ENCODE measurements at places on chromosomes 2 and 18.

DNA sequence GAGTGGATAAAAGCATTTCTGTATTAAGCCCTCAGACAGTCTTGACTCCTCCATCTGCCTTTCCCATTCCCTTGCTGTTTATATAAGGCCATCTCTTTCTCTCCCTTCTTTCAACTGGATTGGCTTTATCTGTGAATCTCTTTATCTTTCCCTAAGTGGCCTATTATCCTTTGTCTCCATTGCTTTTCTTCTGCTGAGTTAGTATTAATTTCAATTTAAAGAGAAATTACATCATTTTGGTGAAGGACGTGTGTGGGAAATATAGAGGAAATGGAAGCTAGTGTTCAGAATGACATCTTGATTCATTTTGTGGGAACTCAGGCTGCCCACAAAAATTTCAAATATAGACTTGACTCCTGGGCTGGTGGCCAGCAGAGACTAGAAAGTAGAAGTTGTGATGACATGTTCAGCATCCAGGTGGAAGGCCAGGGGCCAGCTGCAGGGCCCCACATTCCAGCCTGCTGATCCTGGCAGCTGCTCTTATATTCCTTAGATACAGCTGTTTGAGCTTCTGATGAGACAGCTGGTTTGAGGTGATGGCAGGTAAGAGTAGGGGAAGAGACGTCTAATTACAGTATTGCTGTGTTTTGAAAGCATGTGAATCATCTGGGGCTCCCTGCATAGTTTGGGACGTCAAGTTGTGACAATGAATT is 52.3 kb downstream of the DIS3L2 start:
- DNase-seq, result no peak

DNA sequence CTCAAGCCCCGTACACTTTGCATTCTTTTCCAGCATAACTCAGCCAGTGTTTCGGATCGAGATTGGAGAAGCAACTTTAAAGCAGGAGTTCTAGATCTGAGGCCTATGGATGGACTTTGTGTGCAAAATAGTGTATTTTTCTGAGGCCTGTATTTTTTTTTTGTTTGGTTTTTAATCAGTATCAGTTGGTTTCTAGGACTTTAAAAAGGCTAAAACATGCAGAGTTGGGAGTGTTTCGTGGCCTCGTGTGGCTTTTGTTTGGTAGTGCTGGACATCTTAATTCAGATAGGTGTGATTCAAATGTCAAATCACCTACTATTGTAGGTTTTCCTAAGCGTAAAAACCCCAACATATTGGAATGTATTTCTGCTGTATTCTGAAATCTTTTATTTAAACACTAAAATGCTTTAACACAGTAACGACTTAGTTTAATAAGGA is 282 bp upstream of the PUS10 start:
- no peak for DNase-seq

DNA sequence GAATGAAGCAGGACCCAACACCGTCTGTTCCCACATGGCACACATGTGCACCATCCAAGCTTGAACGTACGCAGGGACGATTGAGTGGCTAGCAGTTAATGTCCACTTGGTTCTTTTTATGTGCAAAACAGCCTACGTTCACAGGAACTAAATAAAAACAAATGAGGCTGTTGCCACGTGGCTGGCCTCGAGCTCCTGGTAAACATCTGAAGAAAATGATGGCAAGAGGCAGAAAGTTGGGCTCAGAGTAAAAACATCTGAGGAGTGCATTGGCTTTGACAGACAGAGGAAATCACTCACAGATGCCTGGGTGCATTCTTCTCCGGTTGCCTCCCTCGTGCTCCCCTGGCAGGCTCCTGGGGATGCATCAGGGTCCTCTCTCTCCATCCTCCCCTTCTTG is 177.9 kb downstream of the NRP2 start:
- DNase-seq, result no peak

- no peak for DNase-seq
These were observed 44.3 kb downstream of the EDAR start for GRCh38 chr2:108944601-108945331.

DNA sequence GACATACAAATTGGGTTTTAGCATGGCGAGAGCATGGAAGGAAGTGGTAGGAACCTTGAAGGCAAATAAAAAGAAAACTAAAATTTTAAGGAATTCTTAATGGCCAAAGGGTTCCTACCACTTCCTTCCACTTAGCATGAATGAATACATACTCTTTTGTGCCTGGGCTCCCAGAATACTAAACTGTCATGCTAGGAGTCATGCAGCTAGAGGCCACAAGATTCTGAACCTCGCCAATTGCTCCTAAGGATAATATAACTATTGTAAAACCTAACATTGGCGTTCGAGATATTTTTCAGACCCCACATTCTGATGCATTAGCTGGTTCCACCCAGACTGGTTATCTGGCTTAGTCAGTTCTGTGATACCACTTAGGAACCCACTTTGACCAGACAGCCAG is 38.6 kb upstream of the ARHGAP25 start:
- DNase-seq, result no peak

Data from renal pelvis (tissue), 12 donors.